ENCODE measurements at places on chromosomes 3 and 15. TPM values are rescaled to one million over a fixed set of nuclear protein-coding genes. Genes with fewer than 3 reads are reported as not detected.

- no peak for DNase-seq
Measured at GRCh38 chr3:195194559-195195206, 76.3 kb downstream of the XXYLT1 start.

Gene THAP10
- not detected for total RNA-seq

DNA sequence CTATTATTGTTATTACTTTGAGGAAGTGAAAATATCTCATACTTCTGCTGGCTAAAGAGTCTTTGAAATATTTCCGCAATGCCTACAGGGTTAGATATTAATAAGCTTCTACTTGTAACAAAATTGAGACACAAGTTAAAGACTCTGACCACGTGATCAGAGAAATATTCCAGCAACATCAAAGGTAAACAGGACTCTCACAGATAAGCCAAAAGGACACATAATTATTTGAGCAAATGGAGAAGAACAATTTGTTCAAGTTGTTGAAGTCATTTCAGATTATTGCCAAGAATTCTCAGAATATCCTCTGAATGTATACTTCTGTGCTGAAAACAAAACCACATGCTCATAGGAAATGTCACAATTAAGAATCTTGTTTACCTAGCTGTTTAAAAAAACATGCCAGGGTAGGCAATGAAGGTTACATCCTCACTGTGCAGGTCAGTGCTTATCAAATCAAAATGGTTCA, 225.8 kb upstream of the ALCAM start:
- DNase-seq: no peak

GRCh38 chr15:99633655-99634054, 67.9 kb downstream of the MEF2A start:
- DNase-seq: no peak

GRCh38 chr3:187251599-187251998, 39.9 kb downstream of the MASP1 start:
- DNase-seq: no peak

Gene CIB2
- total RNA-seq: 1.9 TPM

Gene ZNF445
- 18.7 TPM for total RNA-seq

- DNase-seq: no peak
Measured at GRCh38 chr3:23649448-23649847, 156.3 kb upstream of the UBE2E1 start.

- no peak for DNase-seq
Measured at GRCh38 chr15:61115241-61115640, 113.9 kb downstream of the RORA start.

- no peak for DNase-seq
Measured at GRCh38 chr3:38645076-38645475, 4.4 kb downstream of the SCN5A start.

DNA sequence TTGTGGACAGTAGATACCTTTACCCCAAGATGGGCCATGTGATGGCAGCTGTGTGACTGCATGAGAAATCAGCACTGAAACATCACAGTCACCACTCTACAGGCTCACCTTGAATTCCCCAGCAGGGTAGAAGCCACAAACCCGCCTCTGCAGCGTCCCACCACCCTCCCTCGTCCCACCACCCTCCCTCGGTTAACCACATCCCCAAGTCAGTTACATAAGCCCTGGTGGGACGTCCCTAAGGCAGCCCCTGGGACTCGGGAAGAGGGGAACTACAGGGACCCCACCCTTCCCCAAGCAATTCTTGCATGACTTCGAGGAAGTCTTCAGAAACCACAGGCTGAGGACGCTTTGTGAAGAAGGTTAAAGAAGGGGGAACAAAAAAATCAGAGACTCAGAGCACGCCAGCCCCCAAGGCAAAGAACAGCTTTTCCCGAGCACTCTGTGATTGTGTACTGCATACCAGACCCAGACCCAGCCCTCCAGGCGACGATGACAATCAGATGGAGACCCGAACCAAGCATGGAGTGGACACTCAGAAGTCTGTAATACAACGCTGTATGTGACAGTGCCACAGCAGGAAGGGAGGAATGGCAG, 60.5 kb downstream of the SH3BP5 start:
- peak; percentile 79 for DNase-seq

GRCh38 chr3:63611382-63611781, 41.1 kb upstream of the SNTN start:
- DNase-seq: no peak

Gene SCN5A
- not detected for total RNA-seq

DNA sequence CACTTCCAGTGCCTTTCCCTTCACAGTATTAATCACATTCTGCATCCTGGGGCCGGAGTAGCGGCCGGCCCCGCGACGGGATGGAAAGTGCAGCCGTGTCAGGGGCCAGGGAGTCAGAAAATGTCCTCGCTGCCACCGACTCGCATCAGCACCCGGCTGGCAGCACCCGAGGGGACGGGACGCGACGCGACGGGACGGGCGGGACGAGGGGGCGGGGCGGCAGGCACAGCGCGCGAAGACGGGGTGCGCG, 353 bp downstream of the ATG3 start:
- DNase-seq: no peak

Gene RYR3
- 0.02 TPM for total RNA-seq

DNA sequence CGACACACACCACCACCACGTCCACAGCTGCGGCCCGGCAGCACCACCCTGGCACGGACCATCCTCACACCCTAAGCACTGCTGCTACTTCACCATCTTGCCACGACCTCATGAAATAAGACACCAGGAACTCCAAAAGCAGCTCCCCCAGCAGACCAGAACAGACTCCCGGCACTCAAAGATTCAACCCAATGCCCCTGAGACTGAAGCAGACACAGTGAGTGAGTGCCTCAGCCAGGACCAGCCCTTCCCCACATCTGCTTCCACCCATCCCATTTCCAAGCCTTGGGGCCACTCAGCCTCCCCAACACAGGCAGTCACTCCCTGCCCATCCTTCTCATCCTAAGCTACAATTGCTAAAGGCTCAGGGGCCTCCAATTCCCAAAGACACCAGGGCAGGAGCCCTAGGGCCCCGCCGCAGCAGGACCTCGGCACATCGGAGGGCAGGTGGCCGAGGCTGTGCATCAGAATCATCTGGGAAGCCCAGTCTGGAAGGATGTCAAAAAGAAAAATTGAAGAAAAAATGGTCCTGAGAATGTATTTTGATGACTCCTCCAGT, 18.4 kb upstream of the OCA2 start:
- DNase-seq: no peak

DNA sequence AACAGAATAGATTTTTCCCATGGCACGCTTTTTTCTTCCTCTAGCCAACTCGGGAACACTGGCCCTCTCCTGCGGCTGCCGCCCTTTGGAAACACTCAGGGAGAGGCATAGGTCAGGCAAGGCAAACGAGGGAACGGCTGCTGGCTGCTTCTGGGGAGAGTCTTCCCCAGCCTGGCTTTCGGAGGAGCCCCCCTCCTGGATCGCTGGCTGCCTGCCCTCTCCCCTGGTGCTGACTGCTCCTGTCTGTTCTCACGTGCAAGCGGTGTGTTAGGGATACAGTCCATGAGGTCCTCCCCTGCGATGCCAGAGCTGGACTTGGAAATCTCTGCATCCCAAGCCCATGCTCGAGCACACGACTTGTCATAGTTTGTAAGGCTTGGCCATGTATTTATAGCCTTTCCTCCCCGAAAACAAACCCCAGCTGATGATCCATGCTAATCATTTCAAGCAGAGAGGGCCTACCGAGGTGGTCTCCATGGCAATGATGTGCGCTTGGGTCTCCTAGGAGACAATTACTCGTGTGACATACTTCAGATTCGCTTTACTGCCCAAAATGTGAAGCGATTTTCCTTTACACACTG, 315.6 kb upstream of the ATP10A start:
- no peak for DNase-seq

GRCh38 chr3:149753717-149754116, 1.4 kb upstream of the COMMD2 start:
- DNase-seq: no peak

DNA sequence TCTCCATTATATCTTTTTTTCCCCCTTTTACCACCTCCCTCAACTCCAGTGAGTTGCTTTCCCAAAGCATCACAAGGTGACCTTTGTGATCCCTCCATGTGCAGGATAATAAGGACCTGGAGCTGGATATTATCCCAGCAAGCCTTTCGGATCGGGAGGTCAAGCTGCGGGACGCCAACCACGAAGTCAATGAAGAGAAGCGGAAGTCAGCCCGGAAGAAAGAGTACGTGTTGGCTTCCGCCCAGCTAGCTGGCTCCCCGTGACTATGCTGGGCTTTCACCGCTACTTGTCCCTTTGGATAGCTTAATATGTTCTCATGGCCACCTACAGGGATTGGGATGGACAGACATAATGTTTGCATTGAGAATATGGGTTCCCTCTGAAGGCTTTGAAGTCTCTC, 273.7 kb upstream of the UMPS start:
- DNase-seq: no peak
